Stimulated activated CD4-positive, alpha-beta T cell treated with anti-CD3 and anti-CD28 coated beads, Interleukin-1b, Interleukin-23, amount 100 ng/mL, for 1 hour (primary cell): ENCODE measurements at places on chromosomes 16 and 17.

GRCh38 chr16:31373235-31373634, 18.3 kb downstream of the ITGAX start:
- DNase-seq: no peak

DNA sequence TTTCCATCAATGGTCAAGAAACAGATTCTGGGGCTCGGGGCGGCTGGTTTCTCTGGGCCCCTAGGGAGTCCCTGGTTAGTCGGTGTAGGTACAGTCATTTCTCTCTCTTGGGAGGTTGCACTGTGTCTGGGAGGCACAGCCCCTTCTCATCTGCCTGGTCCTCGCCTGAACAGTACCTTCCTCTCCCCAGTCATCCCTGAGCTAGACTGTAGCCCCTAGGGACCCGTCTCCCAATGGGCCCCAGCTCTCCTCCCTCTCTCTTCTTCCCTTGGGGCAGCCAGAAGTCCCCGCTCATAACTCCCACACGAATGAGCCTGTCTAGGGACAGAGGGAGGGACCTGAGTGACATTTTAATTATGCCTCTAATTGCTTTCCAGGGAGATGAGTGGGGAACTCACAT, 20.2 kb upstream of the CPSF4L start:
- DNase-seq: no peak

DNA sequence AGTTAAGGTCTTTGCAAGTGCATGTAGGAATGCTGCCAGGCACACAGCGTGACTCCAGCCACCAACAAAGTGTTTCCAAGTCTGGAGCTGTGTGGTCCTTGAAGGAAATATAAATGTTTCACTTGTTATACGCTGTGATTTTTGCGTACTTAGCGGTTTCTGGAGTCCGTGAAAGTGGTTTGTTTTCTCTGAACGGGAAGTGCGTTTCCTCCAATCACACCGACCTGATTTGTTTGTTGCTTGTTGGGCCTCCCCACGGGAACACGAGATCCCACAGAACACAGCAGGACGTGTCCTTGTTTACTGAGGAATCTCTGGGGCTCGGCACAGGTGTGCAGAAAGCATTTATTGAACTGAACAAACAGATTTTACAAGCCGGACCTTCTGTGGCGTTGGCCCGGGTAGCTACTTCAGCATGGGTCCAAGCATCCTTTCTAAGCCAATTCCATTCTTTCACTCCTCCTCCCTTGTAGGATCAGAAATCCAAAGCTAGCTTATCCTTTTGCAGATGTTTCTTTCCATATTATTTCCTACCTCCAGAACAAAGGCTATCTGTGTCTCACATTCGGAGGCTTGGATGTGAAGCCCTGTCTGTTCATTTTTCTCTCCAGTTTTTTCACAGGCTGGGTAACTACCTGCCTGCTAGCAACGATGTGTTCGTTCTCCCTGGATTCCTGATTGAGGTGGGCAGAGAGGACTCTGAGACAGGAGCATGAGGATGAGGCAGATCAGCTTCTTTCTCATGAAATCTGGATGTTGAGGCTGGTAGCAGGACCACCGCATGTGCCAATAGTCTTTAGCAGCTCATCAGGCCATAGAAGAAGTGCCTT, 44.6 kb downstream of the ABAT start:
- DNase-seq: no peak

DNA sequence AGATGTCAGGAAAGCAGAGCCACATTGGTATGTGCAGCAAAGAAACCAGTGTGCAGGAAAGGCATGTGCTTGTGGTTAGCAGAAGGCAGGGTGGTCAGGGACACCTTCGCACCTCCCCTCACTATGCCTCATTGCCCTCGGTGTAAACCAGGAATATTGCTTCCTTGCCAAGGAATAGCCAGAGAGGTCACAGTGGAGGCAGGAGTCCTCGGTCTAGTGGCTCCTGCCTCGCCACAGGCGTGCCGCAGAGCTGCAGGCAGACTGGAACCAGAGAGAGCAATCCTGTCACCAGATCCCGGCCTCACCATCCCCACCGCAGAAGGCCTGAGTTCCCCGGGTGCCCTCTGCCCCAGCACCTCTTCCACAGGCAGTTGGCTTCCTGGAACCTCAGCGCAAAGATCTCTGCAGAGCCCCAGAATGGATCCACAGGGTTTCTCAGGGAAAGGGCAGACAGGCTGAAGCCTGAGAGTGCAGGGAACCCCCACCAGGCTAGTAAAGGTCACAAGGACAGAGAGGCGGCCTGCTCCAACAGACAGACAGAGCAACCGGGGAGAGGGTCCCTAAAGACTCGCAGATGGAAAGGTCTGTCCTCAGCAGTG, 21.6 kb downstream of the CCDC182 start:
- no peak for DNase-seq

DNA sequence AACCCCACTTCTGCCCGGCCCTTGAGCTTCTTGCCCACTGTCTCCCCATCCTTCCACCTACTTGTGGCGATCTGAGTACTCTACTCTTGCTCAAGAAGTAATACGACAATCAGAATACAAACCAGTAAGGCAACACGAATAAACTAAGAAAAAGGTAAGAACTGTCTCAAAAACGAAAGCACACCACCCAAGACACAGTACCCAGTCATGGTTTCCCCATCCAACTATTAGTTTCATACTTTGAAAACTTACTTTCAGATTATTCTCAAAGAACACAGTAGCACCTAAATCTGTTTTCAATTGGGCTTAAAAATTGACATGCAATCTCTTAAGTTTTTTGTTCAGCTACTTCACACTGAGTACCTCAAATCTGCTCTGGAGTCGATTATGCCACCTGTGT, 13.9 kb downstream of the GINS2 start:
- DNase-seq: no peak

- no peak for DNase-seq
Measured at GRCh38 chr16:84610376-84610775, 7.5 kb downstream of the COTL1 start.

- DNase-seq: no peak
Measured at GRCh38 chr16:50675686-50676610, 5.2 kb downstream of the SNX20 start.

DNA sequence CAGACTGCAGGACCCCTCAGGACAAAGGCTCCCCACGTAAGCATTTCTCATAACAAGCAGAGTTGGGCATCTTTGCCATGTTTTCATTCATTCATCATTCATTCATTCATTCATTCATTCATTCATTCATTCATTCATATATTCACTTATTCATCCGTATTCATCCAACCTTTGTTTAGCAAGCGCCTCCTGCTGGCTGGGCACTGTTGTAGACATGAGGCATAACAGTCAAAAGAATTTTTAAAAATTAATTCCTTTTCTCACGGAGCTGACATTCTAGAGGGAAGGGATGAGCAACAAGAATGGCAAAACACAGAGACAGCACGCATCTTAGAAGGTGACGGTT, 351.7 kb upstream of the TNRC6C start:
- no peak for DNase-seq

DNA sequence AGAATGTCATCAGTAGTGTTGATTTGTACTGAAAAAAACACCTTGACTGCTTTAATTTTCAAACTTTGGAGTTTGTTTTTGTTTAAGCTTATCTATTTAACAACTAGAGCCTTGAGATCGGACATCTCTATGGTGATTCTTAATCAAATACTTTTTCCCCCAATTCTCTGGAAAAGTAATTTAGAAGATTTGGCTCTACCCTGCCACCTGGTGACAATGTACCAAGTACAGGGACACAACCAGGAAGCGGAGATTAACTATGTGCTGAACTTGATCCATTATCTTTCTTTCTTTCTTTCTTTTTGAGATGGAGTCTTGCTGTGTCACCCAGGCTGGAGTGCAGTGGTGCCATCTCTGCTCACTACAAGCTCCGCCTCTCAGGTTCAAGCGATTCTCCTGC, 30.8 kb downstream of the USP43 start:
- no peak for DNase-seq

GRCh38 chr16:3439637-3440036, 3.7 kb downstream of the ZNF597 start:
- DNase-seq: no peak

GRCh38 chr17:36000732-36001109, 632 bp downstream of the CCL15 start:
- DNase-seq: no peak
